ENCODE measurements at places on chromosomes 1 and 21.

- no peak for DNase-seq
These were observed 103.9 kb downstream of the COLGALT2 start for GRCh38 chr1:183933528-183934179.

DNA sequence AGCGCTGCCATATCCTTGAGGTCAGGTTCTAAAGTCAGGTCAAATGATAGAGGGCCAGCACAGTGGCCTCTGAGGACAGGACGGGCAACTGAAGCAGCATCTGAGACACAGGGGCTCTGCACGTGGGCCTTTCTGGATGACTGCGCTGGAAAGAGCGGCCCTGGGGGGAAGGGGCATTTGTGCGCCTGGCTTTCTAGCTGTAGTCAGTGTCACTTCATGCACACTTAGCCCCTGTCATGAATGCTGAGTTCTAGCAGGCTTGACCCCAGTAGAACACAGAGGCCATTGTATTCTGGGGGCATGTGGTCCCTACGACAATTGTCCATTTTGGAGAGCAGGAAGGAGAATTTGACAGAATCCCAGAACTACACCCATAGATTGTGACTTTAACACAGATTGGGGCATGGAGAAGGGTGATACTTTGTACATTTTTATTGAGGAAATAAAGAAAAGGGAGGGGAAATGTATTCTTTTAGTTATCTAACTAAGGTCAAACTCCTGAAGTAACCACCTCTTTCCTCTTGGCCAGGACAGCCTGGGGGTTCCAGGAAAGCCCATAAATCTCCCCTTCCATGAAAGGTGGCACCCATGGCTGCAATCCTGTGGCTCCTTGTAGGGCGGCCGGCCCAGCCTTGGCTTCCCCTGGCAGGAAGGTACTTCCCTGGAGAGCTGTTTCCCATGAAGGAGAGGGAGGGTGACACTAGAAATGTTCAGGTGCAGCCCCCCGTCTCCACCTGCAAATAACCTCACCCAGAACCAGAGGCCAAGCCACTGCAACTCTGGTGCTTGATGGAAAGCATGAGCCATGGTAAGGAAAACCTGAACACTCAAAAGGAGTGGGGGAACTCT lies 34.4 kb downstream of the NTPCR start:
- DNase-seq, result no peak

DNA sequence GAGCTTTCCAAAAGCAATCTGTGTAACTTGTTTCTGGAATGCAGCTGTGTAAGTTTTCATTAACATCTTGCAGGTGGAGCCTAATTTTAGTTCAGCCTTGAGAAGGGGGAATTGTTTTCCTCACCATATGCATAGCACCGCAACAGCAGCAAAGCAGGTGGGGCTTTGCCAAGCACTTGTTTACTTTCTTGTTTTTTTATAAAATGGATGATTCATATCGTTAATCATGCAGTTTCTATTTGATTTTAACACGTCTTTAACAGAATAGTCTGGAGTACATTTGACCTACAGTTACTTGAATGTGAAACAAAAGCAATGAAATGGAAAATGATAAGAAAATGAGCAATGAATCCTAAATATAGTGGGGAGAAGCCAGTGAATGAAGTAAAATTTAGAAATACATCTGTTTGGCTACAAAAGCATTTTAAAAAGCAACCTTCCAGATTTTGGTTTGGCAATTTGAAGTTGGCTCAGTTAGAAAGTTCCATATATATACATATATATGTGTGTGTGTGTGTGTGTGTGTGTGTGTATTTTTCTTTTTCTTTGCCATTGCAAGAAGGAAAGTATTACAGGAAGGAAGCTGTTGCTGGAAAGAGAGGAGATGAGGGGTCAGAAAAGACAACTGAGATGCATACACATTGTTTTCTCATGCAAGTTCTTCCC lies 119.0 kb upstream of the ADGRL2 start:
- DNase-seq, result no peak

- DNase-seq, result no peak
These were observed 116.5 kb downstream of the PTPRU start for GRCh38 chr1:29352719-29353420.

DNA sequence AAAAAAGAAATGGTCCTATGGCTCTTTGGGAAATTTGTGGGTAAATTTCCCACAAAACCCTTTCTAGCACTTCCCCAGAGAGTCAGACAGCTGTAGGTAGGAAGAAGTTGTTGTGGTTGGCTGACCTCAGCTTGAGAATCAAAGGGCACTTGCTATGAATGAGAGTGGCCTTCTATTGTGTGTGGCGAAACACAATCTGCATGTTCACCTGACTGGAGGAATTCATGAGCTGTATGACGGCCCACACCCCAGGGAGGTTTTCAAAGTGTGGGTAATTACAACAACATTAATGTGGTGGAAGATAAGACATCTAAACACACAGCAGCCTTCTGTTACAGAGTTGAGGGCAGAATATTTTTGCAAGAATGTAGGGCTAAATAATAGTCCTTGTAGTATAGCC lies 38.8 kb downstream of the NGF start:
- DNase-seq, result no peak

- no peak for DNase-seq
These were observed 17.3 kb downstream of the FBXO28 start for GRCh38 chr1:224131253-224131652.

DNA sequence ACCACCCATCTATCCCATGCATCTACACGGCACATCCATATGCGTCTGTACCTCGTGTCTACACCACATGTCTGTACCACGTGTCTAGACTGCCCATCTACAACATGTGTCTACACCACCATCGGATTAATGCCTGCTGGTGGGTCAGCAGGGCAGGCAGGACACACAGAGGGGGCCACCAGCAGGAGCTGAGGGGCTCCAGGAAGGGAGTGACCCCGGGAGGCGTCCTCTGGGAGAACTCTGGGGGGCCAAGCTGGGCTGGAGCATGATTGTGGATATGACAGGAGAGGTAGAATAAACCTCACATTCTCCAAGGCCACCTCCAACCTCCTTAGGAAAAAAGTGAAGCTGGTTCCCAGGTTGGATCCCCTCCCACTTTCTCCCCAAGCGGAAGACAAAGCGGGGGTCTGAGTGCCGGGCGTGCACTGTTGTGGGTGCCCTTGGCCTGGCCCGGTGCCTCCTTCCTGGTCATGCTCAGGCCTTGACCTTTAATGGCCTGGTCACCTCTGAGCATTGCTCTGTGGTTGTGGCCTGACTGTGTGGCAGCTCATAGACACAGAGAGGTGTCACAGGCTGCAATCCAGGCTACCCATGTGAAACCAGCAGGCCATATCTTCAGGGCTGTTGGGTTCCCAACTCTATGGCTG lies 881 bp upstream of the ACTRT2 start:
- no peak for DNase-seq

GRCh38 chr1:182444497-182444896 lies 5.4 kb upstream of the RGSL1 start:
- no peak for DNase-seq

- DNase-seq, result no peak
These were observed 130.8 kb downstream of the S1PR1 start for GRCh38 chr1:101367630-101368029.

DNA sequence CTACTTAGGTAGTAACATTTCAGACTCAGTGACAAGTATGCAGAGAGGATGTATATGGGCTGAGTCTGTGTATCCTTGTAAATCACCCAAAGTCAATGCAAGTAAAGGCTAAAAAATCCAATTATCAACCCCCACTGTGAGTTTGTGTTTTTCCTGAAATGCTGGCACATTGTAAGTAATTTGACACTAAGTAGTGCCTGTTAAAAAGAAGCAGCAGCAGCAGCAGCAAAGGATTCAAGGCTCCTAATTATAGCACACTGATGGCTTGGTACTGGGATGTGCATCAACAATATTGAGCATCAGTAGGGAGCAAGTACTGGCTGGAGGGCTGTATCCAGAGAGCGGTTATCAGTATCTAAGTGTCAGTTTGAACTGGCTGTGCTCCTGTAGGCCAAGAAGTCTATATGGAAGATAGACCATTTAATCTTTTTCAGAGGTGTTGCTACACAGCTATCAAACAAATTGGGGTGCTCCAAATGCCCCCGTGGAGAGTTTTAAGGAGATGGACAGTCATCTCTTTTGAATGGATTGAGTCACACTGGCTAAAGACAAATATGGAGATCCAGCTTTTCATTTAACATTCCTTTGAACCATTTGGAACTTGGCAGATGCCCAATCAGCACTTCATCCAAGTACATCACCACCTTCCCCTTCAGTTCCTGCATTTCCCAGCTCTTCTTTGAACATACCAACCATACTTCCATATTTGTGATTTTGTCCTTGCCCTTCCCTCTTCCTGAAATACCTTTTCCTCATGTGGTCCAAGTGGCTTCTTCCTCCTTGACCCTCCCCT lies 241.2 kb upstream of the ST6GALNAC5 start:
- DNase-seq, result no peak

DNA sequence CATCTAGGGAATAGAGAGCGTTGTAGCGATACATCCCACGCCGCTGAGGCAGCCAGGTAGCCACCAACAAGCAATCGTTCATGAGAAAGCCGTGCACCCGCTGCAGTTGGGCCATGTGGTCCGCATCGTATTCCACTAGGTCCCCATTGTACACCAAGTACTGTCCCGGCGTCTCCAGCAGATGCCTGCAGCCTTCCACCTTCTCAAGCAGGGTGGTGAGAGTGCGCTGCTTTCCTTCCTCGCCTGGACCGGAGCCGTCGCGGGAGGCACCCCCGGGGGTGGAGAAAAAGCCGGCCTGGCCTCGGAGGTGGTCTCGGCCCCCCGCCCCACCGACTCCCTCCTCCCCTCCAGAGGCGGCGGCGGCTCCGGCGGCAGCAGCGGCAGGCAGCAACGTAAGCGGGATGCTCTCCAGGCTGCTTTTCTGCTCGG lies 595 bp downstream of the EXOC8 start:
- DNase-seq, result no peak

DNA sequence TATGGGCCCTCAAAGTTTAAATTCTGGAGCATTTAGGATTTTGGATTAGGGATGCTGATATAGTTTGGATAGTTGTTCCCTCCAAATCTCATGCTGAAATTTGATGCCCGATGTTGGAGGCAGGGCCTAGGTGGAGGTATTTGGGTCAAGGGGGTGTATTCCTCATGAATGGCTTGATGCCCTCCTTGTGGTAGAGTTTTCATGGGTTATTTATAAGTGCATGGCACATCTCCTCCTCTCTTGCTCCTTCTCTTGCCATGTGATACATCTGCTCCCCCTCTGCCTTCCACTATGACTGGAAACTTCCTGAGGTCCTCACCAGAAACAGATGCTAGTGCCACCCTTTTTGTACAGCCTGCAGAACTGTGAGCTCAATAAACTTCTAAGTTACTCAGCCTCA lies 17.5 kb upstream of the NKAIN1 start:
- DNase-seq, result no peak

DNA sequence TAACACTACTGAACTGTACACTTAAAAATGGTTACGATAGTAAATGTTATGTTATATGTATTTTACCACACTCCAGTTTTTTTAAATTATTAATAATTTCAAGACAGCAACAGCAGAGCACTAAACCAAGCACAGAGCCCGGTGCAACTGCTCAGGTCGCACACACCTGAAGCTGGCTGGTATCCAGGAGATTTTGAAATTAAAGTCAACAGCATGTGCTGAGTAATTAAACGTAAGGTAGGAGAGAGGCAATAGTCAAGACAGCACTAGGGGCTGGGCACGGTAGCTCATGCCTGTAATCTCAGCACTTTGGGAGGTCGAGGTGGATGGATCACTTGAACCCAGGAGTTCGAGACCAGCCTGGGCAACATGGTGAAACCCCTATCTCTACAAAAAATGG lies 35.1 kb upstream of the SLC30A10 start:
- no peak for DNase-seq

DNA sequence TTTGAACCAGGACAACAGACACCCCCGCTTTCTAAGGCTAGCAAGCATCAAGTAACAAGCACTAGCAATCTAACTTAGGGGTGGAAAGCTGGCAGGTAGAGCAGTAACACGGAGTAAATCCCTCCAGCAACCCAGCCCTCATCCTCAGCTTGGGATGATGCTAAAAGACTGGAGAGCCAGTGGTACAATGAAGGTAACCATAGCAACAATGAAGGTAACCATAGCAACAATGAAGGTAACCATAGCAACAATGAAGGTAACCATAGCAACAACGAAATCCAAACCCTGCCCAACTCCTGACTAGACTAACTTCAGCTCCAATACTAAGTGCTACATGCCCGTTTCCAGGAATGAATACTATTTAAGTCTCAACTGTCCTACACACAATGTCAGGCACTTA lies 22.2 kb upstream of the EIF4G3 start:
- DNase-seq, result no peak

GRCh38 chr1:47002211-47002610 lies 21.3 kb upstream of the CYP4X1 start:
- no peak for DNase-seq

DNA sequence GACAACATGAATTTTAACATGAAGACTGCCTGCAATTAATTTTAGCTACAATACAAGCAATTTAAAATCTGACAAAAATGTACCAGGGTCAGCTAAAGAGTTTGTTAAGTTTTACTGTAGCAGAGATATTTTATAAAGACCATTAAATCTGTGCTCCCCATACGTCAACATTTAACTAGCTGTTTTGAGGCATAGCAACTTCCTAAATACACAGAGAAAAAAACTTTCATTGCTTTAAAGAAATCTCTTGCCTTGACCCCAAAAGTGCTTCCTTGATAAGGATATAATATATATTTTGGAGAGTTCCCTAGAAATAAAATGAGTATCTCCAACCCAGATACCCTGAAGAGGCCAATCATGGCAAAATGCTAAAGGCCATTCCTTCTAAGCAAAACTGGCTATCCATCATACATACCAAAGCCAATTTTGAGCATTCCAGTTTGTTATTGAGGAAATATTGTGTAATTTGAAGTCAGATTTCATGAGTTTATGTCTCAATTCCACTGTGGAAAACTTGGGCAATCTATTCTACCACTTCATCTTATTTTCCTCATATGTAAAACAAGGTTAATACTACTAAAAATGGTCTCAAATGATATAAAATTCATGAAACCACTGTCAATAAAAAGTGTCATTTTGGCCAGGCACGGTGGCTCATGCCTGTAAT lies 19.1 kb downstream of the ASPM start:
- no peak for DNase-seq
